Stimulated activated memory B cell treated with anti-CD40 and anti-IgM and Interleukin-4, amounts not matched to agents 10 μg/mL and 1 μg/mL and 100 μg/mL, for 72 hours (primary cell): ENCODE measurements at places on chromosomes 16 and 17.

DNA sequence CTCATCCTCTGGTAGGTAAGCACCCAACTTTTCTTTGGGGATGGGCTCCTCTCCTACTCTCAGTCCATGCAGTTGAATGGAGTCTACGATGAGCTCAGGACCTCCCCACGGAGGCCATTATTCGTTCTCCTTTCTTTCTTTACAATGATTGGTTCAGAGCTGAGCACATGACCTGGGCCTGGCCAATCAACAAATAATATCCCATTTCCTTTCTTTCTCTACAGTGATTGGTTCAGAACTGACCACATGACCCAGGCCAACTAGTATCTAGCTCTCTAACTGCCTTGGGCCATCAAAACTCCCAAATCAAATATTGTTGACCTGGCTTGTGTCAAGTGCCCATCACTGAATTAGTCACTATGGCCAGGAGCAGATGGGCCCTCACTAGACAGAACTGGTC is 129.2 kb downstream of the USP31 start:
- no peak for ATAC-seq
- no peak overlapping the region for H3K4me3 ChIP-seq
- no peak overlapping the region for H3K27ac ChIP-seq
- no peaks in the 10 kb centered on the region for H3K36me3 ChIP-seq
- H3K27me3 ChIP-seq: peaks cover 42% of the 10 kb centered on the region
- no peaks in the 10 kb centered on the region for H3K4me1 ChIP-seq

DNA sequence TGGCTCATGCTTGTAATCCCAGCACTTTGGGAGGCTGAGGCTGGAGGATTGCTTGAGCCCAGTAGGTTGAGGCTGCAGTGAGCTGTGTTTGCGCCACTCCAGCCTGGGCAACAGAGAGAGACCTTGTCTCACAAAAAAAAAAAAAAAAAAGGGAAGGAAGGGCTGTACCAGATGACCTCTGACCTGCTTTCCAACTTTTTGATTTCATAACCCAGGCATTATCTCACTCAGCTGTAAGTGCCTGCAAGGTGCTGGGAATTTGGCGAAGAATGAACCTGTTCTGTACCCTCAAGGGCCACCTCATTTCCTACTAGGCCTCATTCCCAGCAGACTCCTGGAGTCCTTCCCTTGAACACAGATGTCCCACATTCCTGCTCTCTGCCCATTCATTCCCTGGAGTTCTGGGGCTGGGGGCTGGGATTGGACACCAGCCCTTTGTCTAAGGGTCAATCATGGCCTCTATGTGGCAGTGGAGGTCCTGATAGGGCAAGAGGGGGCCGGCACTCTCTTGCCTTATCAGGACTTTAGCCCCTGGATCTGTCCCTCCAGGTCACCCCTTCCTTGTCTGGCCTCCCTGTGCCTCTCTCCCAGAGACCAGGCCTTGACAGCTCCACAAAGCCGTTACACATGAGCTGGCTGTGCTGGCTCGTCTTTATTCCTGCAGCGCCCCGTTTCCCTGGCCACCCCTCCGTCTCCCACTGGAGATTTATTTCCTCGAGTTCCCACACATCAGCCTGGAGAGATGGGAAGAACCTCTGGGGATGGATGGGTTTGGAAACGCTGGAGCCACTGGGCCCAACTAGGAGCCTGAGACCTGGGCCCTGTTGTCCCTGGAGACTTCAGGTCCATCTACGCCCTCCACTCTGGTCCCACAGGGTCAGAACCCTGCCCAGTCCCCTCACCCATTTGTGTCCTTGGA is 821 bp upstream of the GFAP start:
- H3K4me3 ChIP-seq: no peak overlapping the region
- H3K27me3 ChIP-seq: peaks cover 76% of the 10 kb centered on the region
- peaks cover 24% of the 10 kb centered on the region for H3K4me1 ChIP-seq
- H3K27ac ChIP-seq: no peak overlapping the region

GRCh38 chr16:1032607-1033006 is 39.9 kb upstream of the SSTR5 start:
- ATAC-seq: no peak
- no peaks in the 10 kb centered on the region for H3K4me1 ChIP-seq
- no peaks in the 10 kb centered on the region for H3K36me3 ChIP-seq
- H3K27me3 ChIP-seq: peaks cover 10% of the 10 kb centered on the region
- H3K27ac ChIP-seq: no peak overlapping the region

- H3K27ac ChIP-seq: no peak overlapping the region
- ATAC-seq: peak; percentile 37
- H3K27me3 ChIP-seq: peaks cover 40% of the 10 kb centered on the region
- no peaks in the 10 kb centered on the region for H3K4me1 ChIP-seq
These were observed 65.4 kb downstream of the MRC2 start for GRCh38 chr17:62692721-62693431.

- H3K36me3 ChIP-seq: no peaks in the 10 kb centered on the region
- H3K4me3 ChIP-seq: no peak overlapping the region
- H3K27ac ChIP-seq: no peak overlapping the region
These were observed 36.7 kb upstream of the ABCA5 start for GRCh38 chr17:69363488-69364210.

GRCh38 chr17:57485916-57486881 is 229.9 kb downstream of the MSI2 start:
- no peaks in the 10 kb centered on the region for H3K27me3 ChIP-seq
- ATAC-seq: peak; percentile 51

DNA sequence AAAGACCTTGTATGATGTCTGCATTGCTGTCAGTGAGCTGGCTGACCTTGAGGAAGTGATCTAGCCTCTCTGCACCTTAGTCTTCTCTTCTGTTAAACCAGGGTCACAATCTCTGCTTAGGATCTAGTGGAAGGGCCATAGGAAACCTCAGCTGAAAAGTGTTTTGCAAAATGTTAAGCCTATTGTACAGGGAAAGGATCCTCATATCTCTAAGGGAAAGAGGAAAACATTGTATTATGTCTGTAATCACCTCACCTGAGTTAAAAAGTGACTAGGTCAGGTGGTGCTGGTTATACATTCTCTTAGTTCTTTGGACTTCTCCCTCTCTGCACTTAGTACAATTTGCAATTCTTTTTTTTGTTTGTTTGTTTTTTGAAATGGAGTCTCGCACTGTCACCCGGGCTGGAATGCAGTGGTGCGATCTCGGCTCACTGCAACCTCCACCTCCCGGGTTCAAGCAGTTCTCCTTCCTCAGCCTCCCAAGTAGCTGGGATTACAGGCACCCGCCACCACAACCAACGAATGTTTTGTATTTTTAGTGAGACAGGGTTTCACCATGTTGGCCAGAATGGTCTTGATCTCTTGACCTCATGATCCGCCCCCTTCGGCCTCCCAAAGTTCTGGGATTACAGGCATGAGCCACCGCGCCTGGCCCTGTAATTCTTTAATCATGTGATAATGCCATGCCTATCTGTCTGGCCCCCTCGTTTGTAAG is 2.0 kb upstream of the SEPHS2 start:
- H3K27me3 ChIP-seq: no peaks in the 10 kb centered on the region
- ATAC-seq: no peak
- H3K27ac ChIP-seq: no peak overlapping the region
- H3K36me3 ChIP-seq: peaks cover 30% of the 10 kb centered on the region

GRCh38 chr17:38540514-38541045 is 65.2 kb downstream of the SRCIN1 start:
- H3K36me3 ChIP-seq: no peaks in the 10 kb centered on the region
- H3K4me1 ChIP-seq: no peaks in the 10 kb centered on the region
- no peak for ATAC-seq
- H3K27ac ChIP-seq: no peak overlapping the region
- peaks cover 74% of the 10 kb centered on the region for H3K27me3 ChIP-seq
- no peak overlapping the region for H3K4me3 ChIP-seq

- H3K4me3 ChIP-seq: peak overlapping the region; percentile 77
- peaks cover 6% of the 10 kb centered on the region for H3K36me3 ChIP-seq
- ATAC-seq: peak; percentile 99
- peaks cover 16% of the 10 kb centered on the region for H3K4me1 ChIP-seq
- no peaks in the 10 kb centered on the region for H3K27me3 ChIP-seq
These were observed 304.4 kb downstream of the HS3ST3B1 start for GRCh38 chr17:14605267-14605599.

DNA sequence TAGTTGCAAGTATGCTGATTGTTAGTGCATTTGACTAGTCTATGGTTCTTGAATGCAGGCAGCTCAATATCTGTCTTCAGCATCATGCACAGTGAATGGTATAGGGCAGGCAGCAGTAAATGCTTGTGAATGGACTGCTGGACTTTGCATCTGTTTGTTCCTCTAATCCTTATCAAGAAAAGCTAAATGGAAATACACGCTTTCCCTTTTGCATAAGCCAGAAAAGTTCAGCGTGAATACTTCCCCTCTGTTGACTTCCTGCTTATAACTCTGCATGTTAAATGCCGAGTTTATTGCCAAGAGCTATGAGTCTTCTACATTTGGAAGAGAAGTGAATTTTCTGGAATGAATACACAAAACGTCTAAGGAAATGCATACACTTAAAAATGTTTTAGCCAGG is 127.9 kb upstream of the CPHXL start:
- no peaks in the 10 kb centered on the region for H3K4me1 ChIP-seq
- no peak overlapping the region for H3K4me3 ChIP-seq
- no peak overlapping the region for H3K27ac ChIP-seq
- ATAC-seq: no peak

- peaks cover 27% of the 10 kb centered on the region for H3K4me1 ChIP-seq
- H3K27ac ChIP-seq: no peak overlapping the region
- H3K27me3 ChIP-seq: peaks cover 12% of the 10 kb centered on the region
- H3K4me3 ChIP-seq: no peak overlapping the region
- H3K36me3 ChIP-seq: peaks cover 28% of the 10 kb centered on the region
These were observed 7.1 kb downstream of the NKIRAS2 start for GRCh38 chr17:42026857-42027589.

- no peak overlapping the region for H3K27ac ChIP-seq
- no peaks in the 10 kb centered on the region for H3K4me1 ChIP-seq
- no peaks in the 10 kb centered on the region for H3K36me3 ChIP-seq
- ATAC-seq: no peak
- no peak overlapping the region for H3K4me3 ChIP-seq
These were observed 2.7 kb upstream of the KCNJ18 start for GRCh38 chr17:21689604-21690003.

- no peak for ATAC-seq
- H3K4me3 ChIP-seq: no peak overlapping the region
- H3K4me1 ChIP-seq: no peaks in the 10 kb centered on the region
- no peaks in the 10 kb centered on the region for H3K36me3 ChIP-seq
- no peak overlapping the region for H3K27ac ChIP-seq
- no peaks in the 10 kb centered on the region for H3K27me3 ChIP-seq
These were observed 382.3 kb upstream of the EEF2KMT start for GRCh38 chr16:5479926-5480325.

- H3K27me3 ChIP-seq: no peaks in the 10 kb centered on the region
- peak overlapping the region; percentile 59 for H3K4me3 ChIP-seq
- H3K36me3 ChIP-seq: peaks cover 13% of the 10 kb centered on the region
- H3K27ac ChIP-seq: peak overlapping the region; percentile 37
These were observed 53.4 kb downstream of the MFSD11 start for GRCh38 chr17:76791053-76791980.

DNA sequence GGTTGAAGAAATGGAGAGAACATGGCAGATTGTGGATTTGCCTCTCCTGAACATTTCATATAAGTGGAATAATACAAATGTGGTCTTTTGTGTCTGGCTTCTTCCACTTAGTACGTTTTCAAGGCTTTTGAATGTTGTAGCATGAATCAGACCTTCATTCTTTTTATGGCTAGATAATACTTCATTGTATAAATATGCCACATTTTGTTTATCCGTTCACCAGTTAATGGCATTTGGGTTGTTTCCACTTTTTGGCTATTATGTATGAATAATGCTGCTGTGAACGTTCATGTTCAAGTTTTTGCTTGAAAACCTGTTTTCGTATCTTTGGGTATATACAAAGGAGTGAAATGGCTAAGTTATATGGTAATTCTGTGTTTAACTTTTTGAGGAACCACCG is 130.4 kb downstream of the TANC2 start:
- H3K27ac ChIP-seq: no peak overlapping the region
- no peaks in the 10 kb centered on the region for H3K27me3 ChIP-seq
- no peak overlapping the region for H3K4me3 ChIP-seq
- no peak for ATAC-seq
- H3K4me1 ChIP-seq: no peaks in the 10 kb centered on the region

DNA sequence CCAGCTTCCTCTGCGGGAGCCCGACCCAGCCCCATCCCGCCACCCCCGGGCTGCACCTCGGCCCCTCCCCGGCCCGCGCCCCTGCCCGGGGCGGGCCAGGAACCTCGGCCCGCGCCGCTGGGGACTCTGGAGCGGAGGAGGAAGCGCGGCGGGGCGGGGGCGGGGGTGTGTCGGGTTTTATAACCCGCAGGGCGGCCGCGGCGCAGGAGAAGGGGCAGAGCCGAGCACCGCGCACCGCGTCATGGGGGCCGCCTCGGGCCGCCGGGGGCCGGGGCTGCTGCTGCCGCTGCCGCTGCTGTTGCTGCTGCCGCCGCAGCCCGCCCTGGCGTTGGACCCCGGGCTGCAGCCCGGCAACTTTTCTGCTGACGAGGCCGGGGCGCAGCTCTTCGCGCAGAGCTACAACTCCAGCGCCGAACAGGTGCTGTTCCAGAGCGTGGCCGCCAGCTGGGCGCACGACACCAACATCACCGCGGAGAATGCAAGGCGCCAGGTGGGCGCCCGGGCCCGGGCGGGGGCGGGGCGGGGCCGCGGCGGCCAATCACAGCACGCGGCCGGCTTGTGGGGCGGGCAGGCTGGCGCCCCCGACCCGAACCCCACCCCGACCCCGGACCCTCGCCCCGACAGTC is at the start of gene ACE:
TSS of gene ACE (plus strand) at position 208 of the 626 bp plus-strand sequence. CDS start at position 242, 34 bp downstream.
- peaks cover 35% of the 10 kb centered on the region for H3K4me1 ChIP-seq
- H3K4me3 ChIP-seq: peak within 1 kb of the TSS; percentile 82
- peak; percentile 70 for ATAC-seq

DNA sequence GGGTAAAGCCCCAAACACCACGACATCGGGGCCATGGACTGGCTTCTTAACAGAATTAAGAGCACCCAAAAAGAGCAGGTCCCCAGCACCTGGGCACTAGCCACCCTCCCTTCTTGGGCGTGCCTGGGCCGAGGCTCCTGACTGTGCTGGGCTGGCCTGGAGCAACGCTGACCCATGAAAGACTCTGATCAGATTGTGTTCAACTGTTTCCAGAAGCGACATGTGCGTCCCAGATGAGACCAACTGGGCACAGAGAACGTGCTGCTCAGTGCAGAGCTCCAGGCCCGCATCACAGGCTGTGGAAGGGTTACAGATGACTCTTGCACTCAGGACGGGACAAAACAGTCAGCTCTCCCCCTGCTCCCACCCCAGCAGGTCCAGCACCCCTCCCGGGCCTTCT is 100.7 kb downstream of the KCNJ12 start:
- H3K27me3 ChIP-seq: peaks cover 83% of the 10 kb centered on the region
- no peak overlapping the region for H3K4me3 ChIP-seq
- peaks cover 6% of the 10 kb centered on the region for H3K36me3 ChIP-seq
- no peaks in the 10 kb centered on the region for H3K4me1 ChIP-seq

GRCh38 chr16:47204736-47205504 is 61.2 kb upstream of the NETO2 start:
- ATAC-seq: no peak
- H3K4me3 ChIP-seq: no peak overlapping the region
- H3K36me3 ChIP-seq: peaks cover 41% of the 10 kb centered on the region
- H3K27ac ChIP-seq: no peak overlapping the region

DNA sequence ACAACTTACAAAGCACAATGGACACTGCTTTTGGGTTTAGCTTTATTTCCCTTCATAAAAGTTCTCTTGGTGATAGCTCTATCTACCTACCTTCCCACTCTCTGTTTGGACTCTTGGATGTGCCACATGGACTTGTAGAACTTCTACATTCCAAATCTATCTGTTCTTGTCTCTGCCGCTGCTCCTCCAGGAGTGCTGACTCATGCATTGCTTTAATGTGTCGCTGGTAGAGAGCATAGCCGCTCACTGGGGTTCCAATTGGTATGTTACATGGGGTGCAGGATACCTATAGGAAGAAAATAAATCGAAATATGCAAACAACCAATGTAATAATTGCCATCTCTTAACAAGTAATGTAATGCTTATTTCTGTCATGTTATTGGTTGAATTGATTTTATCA is 92.1 kb downstream of the TTC19 start:
- H3K4me1 ChIP-seq: peaks cover 4% of the 10 kb centered on the region
- no peak overlapping the region for H3K4me3 ChIP-seq
- no peak overlapping the region for H3K27ac ChIP-seq
- ATAC-seq: no peak
- peaks cover 35% of the 10 kb centered on the region for H3K36me3 ChIP-seq
- H3K27me3 ChIP-seq: no peaks in the 10 kb centered on the region
